ENCODE measurements at places on chromosomes 1 and 21.

GRCh38 chr1:24849672-24850295, 80.3 kb downstream of the RUNX3 start:
- no peak for DNase-seq

DNA sequence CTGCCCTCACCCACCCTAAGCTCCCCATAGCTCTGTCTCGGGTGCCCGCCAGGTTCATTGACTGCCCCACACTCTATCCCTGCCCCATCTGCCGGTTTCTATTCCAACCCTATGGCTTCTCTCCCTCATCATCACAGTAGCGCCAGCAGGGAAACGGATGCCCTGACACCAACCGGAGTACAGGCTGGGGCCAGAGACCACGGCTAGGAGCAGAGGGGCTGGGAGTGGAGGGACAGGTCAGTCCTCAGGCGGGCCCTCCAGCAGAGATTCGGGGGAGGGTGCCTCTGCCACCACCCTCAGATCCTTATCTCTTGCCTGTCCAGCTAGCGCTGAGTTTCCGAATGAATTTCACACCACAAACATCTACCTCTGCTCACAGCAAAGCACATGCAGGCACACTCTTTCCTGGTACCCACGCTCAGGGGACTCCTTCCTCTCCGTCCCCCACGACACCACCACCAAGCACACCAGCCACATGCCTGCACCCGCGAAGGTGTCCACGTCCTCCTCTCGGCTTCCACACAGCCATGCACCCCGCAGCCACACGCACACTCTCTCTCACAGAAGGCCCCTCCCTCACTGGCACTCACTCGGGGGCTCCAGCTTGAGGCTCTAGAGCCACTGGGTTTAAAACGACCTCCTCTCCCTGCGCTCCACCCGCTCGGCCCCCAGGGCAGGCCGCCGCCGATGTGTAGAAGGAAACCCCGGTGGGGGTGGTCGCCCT, 7.2 kb downstream of the TAL1 start:
- DNase-seq: peak; percentile 83

- no peak for DNase-seq
These were observed 104.9 kb upstream of the PTGFR start for GRCh38 chr1:78385744-78386462.

DNA sequence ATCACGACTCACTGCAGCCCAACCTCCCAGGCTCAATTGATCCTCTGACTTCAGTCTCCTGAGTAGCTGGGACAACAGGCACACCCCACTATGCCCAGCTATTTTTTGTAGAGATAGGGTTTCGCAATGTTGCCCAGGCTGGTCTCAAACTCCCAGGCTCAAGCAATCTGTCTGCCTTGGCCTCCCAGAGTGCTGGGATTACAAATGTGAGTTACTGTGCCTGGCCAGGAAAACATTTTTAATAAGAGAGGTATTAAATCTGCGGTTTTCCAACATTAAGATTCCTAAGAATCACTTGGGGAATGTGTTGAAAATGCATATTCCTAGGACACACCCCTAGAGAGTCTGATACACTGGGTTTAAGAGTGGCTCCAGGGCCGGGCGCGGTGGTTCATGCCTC, 8.7 kb downstream of the CSF1 start:
- no peak for DNase-seq

GRCh38 chr21:45032332-45032731, 42.0 kb upstream of the ADARB1 start:
- no peak for DNase-seq

GRCh38 chr1:144551107-144551542, 41.6 kb upstream of the PPIAL4F start:
- no peak for DNase-seq

DNA sequence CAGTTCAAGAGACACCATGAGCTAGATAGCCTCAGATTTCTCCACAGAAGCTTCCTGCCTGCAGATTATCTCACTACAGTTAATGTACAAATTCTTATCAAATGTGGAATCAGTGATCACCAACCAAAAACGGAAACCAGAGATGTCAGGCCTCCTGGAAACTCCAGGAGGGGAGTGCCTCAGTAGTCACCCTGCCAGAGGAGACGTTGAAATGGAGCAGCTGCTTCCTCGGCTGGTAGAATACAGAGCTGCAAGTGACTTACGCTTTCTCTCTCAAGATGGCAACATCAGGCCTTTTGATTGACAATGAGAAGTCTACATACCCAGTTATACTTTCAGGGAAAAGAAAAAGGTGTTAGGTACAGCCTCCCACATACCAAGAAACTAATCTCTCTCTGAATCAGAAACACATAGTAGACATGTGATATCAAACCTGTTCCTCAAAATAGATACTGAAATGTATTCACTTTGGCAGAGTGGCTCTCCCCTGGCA, 52.2 kb downstream of the ACP6 start:
- no peak for DNase-seq
